ENCODE measurements at places on chromosomes 4 and X.

- DNase-seq: no peak
These were observed 555.2 kb upstream of the PCDH10 start for GRCh38 chr4:132593717-132594400.

DNA sequence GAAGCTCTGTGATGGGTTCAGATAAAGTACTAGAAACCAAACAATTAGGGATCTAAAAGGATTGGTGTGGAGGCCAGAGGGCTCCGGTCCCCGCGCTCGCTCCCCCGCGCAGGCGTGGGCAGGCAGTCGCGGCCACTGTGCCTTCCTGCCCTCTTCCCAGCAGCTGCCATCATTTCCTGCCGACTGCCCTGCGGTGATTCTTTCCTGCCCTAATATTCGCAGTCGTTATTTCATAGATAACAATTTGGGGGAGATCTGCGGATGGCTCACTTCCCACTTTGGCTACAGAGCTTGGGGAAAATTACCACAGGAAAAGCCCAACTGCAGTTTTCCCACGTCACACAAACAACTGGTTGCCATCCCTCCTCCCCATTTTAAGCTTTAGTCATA is 2.2 kb downstream of the GRIA2 start:
- no peak for DNase-seq

DNA sequence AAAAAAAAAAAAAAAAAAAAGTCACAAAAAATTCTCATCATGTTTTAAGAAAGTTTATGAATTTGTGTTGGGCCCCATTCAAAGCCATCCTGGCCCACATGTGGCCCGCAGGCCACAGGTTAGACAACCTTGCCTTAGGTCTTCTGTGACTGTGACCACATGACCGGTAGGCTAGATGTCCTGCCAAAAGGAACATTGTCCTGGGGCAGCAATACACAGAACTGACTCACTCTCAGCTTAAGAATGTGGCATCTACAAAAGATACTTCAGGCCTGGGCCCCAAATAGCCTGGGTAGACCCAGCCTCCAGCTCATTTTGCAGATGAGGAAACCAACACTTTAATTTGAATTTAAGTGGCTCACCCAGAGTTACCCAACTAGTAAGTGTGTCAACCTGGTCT is 10.0 kb downstream of the AWAT2 start:
- no peak for DNase-seq

- DNase-seq: no peak
These were observed 53.6 kb downstream of the GRK4 start for GRCh38 chr4:3016961-3017360.

DNA sequence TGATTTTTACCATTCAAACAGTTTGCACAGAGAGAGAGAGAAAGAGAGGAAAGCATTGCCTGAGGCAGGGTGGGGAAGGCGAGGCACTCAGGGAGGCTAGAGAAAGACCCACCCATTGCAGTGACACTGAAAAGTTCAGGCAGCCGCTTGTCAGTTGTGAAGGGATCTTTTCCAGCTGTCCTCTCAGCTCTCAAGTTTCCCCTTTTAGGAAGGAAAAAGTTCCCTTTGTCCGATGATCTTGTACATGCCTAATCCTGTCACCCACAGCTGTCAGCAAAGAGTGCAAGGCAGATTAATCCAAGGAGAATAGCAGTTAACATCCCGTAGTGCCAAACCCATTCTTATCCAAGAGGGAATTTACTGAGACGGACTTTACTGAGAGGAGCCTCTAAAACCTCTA is 255.0 kb downstream of the MAGEB5 start:
- DNase-seq: no peak
